ENCODE measurements at places on chromosomes 11 and 22. TPM values are rescaled to one million over a fixed set of nuclear protein-coding genes. Genes with fewer than 3 reads are reported as not detected.

KRTAP5-2 gene
- total RNA-seq, result not detected

KRTAP5-11 gene
- total RNA-seq, result not detected

MMP12 gene
- not detected for total RNA-seq

OR9Q1 gene
- not detected for total RNA-seq

NRXN2 gene
- 0.43 TPM for total RNA-seq

MS4A3 gene
- not detected for total RNA-seq
